ENCODE measurements at places on chromosomes 3 and 15.

DNA sequence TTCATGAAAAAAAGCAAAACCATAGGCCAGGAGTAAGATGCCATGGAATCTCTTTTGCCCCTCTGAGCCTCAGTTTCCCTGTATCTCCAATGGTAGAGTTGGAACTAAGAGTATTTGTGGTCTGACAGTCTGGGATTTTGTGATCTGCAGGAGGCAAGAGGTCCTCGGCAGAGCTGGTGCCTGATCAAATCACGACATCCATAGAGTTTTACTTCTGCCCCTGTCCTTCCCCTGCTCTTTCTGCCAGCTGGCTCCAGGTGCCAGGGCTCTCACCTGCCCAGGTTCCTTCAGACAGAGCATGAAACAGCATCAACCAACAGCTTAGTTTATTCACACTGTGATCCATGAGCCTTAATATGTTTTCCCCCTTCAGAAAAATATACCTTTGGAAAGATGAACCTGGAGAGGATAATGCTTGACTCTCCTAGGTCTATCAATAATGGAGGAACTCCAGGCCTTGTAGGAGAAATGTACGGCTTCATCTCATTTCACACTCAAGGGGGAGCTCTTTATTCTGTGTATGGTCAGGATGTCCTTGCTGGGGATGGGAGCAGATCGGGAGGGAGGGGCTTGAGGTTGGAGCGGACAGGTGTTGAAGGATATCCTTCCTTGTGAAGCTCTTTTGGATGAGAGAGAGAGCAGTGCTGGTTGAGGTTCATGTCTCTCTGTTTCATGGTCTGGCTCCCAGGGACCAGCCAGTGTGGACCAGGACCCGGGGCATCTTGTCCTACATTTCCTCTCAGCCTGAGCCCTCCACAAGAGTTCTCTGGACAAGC, 309.9 kb downstream of the RPLP1 start:
- no peak for DNase-seq

DNA sequence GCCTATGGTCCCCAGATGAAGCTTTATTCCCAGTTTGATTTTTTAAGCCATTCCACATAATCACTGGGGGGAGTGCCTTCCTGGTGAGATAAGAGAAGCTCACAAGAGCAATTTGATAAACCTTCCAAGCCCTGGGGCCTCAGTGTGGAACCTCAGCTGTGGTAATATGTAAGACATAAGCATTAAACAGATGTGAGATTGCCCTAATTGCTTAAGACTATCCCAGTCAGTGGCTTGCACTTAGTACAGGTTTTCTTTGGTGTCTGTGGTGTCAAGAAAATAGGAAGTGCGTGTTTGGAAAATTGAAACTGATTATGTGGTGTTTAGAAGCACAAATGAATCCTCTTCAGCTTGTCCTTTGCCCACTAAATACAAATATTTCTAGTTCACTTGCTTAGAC, 54.3 kb downstream of the LRRN1 start:
- DNase-seq: no peak

GRCh38 chr3:10434144-10434937, 71.0 kb downstream of the ATP2B2 start:
- no peak for DNase-seq

GRCh38 chr3:148128136-148128535, 569.6 kb upstream of the AGTR1 start:
- DNase-seq: no peak

All from testis (tissue), 5 donors.